Activated CD4-positive, CD25-positive, alpha-beta regulatory T cell (primary cell): ENCODE measurements at places on chromosomes 7 and 10.

- DNase-seq: no peak
Observed at GRCh38 chr7:148245381-148245780, 345.2 kb upstream of the C7orf33 start.

DNA sequence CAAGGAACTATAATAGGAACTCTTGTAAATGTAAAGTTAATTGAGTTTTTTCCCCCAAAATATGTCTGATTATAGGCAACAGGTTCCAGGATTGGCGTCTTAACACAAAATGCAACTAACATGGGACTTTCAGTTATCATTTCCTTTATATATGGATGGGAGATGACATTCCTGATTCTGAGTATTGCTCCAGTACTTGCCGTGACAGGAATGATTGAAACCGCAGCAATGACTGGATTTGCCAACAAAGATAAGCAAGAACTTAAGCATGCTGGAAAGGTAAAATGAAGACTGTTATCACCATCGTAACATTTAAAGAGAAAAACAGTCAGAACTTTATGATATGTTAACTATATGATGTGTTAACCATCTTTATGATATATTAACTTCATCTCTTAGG is 63.7 kb downstream of the SP8 start:
- no peak for DNase-seq

GRCh38 chr10:124110882-124111281 is 17.5 kb upstream of the CHST15 start:
- no peak for DNase-seq

- no peak for DNase-seq
Observed at GRCh38 chr7:140624392-140625191, 16.0 kb downstream of the DENND2A start.

GRCh38 chr10:107545717-107546116 is 381.2 kb upstream of the SORCS1 start:
- no peak for DNase-seq

GRCh38 chr10:131972474-131973071 is 9.2 kb downstream of the BNIP3 start:
- DNase-seq: no peak

DNA sequence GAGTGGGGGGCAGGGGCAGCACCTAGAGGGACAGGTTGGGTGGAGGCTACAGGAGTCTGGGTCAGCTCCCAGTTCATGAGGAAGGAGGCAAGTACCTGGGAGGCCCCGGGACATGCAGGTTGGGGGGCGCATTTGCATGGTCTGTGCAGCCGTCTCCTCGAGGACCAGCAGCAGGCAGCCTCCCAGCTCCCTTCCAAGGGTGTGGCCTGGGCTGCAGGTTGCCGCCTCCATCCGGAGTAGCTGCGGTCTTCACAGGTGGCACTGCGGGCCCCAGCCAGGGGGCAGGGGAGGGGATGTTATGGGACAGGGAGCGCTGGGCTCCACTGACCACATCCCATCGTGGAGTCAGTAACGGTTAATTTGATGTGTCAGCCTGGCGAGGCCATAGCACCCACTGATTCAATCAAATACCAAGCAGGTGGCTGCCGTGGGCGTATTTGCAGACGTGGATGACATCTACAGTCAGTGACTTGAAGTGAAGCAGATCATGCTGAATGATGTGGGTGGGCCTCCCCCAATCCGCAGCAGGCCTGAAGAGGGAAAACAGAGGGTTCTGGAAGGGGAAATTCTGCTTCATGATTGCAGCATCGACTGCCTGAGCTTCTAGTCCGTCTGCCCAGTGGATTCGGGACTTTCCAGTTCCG is 81.6 kb downstream of the PRKAG2 start:
- peak; percentile 76 for DNase-seq

DNA sequence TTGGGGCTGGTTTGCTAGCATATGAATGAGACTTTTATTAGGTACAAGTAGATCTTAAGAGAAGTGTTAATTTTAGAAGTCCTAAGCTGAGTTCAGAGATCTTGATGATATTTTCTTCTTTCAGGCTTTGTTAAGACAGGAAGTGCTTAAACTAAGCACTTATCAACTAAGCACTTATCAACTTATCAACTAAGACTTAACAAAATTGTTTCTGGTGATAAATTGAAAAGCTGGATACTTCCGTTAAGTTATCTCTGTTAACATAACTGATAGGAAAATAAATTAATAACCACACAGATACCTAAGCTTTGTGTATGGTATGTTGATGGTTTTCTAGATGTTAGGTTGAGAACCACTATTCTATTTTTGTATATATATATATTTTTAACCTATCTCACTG is 113.7 kb downstream of the PHTF2 start:
- DNase-seq: no peak

- no peak for DNase-seq
Observed at GRCh38 chr7:155586843-155587440, 40.6 kb upstream of the CNPY1 start.

DNA sequence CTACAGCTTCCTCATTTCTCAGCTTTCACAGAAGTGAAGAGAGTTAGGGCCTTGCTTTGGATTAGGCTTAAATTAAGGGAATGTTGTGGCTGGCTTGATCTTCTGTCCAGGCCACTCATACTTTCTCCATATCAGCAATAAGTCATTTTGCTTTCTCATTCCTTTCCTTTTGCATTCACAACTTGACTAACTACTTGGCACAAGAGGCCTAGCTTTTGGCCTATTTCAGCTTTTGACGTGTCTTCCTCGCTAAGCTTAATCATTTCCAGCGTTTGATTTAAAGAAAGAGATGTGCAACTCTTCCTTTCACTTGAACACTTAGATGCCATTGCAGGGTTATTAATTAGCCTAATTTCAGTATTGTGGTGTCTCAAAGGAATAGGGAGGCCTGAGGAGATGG is 712.0 kb downstream of the INHBA start:
- DNase-seq: no peak

DNA sequence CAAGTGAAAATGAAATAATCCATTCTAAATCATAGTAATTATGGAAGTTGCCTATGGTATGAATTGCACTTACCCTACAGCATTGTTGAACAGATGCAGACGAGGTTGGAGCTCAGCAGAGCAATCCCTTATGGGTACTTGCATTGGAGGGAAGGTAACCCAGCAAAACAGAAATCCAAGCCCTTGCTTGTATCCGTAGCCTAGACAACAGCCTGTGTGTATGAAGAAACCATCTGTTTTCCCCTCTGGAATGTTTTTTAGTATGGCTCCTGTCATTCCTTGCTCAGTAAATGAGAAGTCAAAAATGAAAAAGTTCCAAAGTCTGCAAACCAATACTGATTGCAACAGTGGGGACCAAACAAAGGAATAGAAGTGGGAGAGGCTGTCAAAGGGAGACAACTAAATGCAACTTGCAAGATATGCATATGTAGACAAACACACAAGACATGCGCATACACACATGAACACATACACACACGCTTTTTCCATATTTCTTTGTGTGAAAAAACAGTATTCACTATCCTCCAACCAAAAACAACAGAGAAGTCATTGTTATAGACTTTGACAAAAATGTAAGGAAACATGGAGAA is 260.8 kb downstream of the DYNC1I1 start:
- no peak for DNase-seq

- DNase-seq: no peak
Observed at GRCh38 chr10:47190301-47190700, 109.7 kb upstream of the GDF10 start.

- no peak for DNase-seq
Observed at GRCh38 chr7:90892213-90892612, 296.1 kb downstream of the CDK14 start.

DNA sequence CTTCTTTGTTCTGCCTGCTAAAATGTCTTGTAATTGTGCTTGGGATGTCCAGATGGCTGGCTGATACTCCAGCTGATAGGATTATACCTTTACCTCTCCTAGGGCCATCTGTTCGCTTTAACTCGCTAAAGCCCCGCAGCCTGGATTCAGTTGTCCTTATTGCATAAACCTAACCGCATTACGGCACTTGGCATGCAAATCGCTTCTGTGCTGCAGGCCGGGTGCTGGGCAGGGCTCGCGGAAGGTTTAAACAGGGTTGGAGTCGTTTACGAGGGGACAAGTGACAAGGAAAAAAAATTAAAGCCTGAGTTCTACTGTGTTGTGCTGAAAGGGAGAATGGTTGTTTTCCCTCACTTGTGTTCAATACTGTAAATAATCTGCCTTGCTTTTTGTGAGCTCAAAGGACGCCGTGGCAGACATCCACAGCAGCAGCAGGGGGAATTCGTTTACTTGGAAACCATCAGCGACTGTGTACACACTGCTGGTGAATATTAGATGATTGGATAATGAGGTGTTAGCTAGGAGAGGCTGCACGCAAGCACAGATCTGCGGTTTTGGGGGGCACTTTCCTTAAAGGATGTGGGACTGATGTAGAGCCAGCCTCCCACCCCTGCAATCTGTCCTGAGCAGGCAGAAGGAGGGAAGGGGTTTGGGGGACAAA is 93.0 kb downstream of the EBF3 start:
- DNase-seq: no peak

GRCh38 chr7:128103498-128104107 is 72.4 kb upstream of the LRRC4 start:
- no peak for DNase-seq

- DNase-seq: no peak
Observed at GRCh38 chr10:95187617-95188016, 6.4 kb upstream of the ACSM6 start.

GRCh38 chr7:74061840-74062539 is 21.6 kb upstream of the LIMK1 start:
- DNase-seq: no peak

DNA sequence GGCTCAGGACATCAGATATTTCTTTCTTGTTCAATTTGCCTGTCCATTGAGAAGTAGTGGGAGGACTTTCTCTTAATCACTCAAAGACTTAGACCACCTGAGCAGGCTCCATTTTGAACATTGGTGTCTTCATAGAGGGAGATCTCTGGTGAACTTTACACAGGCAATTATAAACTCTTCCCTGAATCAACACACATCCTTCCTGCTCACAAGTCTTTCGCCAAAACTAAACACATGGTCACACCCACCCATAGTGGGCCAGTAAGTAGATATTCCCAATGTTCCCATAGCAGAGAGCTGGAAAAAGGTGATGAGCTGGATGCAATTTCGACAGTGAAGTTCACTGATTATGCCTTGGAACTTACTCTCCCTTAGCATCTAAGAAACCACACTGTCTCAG is 8.2 kb upstream of the MACC1 start:
- DNase-seq: no peak

- DNase-seq: no peak
Observed at GRCh38 chr10:113958631-113959382, 84.9 kb upstream of the ADRB1 start.

- DNase-seq: no peak
Observed at GRCh38 chr10:73965890-73966768, 31.8 kb upstream of the VCL start.

DNA sequence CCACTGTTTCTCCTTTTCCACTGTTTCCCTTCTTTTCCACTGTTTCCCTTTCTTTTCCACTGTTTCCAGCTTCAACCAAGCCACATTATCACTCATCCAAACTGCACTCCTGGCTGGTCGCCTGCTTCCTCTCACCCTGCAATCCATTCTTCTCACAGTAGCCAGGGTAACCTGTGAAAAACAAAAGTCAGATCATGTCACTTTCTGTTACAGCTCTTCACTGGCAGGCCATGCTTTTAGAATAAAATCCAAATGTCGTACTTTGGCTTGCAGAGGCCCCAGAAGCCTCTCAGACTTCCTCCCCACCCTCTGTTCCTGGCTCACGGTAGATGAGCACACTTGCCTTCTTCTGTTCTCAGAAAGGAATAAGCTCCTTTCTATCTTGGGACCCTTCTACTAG is 33.9 kb downstream of the STARD3NL start:
- DNase-seq: no peak

DNA sequence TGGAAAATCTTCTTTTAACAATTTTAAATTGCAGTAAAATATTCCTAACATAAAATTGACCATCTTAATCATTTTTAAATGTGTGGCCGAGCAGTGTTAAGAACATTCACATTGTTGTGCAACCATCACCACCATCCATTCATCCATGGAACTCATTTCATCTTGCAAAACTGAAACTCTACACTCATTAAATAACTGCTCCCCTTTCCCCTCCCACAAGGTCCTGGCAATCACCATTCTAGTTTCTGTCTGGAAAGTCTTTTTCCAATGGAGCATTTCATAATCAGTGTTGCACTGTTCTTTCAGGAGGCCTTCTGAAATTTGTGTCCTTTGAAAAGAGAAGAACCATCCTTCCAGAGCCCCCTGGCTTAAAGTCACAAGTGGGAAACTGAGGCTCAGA is 233.1 kb downstream of the PLXNA4 start:
- no peak for DNase-seq

GRCh38 chr7:142603870-142604448 is 145.3 kb upstream of the PRSS1 start:
- DNase-seq: peak; percentile 4

DNA sequence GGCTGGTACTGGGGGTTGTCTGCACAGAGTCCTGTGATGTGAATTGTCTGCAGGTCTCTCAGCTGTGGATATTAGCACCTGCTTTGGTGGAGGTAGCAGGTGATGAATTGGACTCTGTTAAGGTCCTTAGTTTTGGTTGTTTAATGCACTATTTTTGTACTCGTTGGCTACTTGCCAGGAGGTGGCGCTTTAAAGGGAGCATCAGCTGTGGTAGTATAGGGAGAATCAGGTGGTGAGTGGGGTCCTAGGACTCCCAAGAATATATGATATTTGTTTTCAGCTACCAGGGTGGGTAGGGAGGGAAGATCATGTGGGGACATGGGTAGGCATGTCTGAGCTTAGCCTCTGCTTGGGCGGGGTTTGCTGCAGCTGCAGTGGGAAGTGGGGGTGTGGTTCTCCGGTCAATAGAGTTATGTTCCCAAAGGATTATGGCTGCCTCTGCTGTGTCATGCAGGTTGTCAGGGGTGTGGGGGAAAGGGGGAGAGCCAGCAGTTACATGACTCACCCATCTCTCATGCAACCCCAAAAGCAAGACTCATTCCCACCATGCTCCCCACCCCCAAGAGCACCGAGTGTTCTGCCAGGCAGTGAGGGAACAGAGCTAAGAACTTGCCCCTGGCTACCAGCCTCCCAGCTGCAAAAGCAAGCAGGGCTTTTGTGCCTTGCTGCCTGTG is 53.7 kb upstream of the ZNF273 start:
- DNase-seq: no peak

DNA sequence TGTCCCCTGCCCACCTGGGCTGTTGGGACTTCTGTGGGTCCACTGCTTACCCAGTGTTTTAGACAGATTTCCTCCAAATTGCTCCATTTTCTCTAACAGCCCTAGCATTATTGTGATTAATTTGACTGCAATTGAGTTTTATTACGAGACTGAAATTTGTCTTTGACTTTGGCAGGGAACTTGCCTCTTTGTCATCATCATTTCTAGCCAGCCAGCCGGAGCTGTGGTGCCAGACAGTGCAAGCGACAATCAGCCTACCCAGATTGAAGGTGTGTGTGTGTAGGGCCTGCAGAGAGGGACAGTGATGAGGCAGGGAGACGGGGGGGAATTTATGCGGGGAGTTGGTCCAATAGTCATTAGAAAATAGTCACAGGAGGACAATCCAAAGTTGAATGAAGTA is 743.0 kb downstream of the NRG3 start:
- no peak for DNase-seq

DNA sequence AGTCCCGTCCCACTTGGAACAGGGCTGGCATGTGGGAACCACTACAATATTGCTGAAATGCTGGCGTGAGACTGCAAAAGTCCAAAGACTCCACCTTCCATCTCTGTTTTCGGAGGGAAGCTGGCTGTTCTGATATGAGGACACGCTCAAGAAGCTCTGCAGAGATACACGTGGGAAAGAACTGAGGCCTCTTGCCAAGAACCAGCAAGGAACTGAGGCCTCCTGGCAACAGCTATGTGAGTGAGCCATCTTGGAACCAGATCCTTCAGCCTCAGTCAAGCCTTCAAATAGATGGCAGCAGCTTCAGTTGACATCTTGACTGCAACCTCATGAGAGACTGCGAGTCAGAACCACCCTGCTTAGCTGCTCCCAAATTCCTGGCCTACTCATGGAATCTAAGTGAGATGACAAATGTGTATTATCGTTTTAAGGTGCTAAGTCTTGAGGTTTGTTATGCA is 30.8 kb downstream of the SGMS1 start:
- no peak for DNase-seq
